Ecto neural progenitor cell (in vitro differentiated cells): ENCODE measurements at places on chromosomes 5 and 9.

- no peak for DNase-seq
These were observed 358.9 kb downstream of the ACTL7B start for GRCh38 chr9:108496846-108497245.

DNA sequence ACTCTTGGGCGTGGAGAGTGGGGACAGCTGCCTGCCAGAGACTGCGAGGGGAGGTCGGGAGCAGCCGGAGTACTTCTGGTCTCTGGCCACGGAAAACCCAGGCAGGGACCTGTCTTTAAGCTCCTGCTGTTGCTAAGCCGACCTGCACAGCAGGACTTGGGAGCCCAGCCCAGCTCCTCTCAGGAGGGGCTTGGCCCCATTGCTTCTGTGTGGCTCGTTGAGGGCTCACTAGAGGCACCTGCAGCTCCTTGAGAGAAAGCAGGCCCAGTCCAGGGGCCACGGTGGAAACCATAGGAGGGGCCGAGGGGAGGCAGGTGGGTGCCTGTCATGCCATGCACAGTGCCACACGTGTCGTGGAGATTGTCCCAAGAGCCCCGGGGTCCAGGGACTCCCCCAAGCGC is 3.3 kb upstream of the LCN2 start:
- DNase-seq = no peak

GRCh38 chr5:72314571-72315172 is 5.4 kb downstream of the MRPS27 start:
- DNase-seq = no peak

GRCh38 chr9:91920630-91921350 is 29.2 kb downstream of the ROR2 start:
- DNase-seq = no peak

GRCh38 chr9:2228132-2228531 is 213.0 kb downstream of the SMARCA2 start:
- peak; percentile 60 for DNase-seq

DNA sequence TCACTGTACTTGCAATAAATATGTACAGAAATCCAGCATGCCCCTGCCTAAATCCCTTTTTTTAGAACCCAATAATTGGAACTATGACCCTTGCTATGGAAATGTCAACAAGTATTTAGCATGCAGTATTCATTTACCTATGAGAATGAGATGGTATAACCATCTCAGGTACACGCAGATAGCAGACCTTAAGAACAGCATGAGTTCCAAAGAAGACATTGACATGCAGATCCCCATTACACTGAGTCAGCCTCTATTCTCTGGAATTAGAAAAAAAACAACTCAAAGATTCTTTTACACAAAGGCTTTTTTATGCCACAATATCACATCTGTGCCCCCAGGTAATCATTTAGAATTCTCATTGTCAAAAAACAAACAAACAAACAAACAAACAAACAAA is 325.6 kb upstream of the TLE4 start:
- no peak for DNase-seq

DNA sequence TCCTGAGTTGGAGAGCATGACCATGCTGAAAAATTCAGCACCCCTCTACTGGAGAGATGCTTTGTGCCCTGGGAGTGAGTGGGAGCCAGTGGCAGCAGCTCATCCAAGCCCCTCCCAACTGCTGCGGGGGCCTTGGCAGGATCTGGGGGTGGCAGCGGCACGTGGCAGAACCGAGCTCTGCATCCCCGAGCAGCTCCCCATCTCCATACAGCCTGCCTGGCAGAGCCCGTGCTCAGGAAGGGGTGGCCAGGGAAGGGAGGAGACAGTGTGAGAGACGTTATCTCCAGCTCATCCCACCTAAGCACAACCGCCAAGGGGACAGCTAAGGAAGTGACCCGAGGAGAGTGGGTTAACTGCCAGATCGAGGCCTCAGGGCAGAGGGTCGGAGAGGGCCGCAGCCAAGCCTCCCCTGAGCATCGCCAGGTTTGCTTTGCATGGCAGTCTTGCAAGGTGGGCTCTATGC is 17.2 kb upstream of the DPM2 start:
- DNase-seq = no peak

GRCh38 chr5:154836225-154836624 is 14.2 kb downstream of the FAXDC2 start:
- DNase-seq = no peak

- DNase-seq = no peak
These were observed 36.0 kb upstream of the FUBP3 start for GRCh38 chr9:130543368-130543767.

- DNase-seq = no peak
These were observed 188.5 kb upstream of the CCNG1 start for GRCh38 chr5:163248871-163249270.

- DNase-seq = no peak
These were observed 33.1 kb upstream of the ZNF462 start for GRCh38 chr9:106829666-106830408.

DNA sequence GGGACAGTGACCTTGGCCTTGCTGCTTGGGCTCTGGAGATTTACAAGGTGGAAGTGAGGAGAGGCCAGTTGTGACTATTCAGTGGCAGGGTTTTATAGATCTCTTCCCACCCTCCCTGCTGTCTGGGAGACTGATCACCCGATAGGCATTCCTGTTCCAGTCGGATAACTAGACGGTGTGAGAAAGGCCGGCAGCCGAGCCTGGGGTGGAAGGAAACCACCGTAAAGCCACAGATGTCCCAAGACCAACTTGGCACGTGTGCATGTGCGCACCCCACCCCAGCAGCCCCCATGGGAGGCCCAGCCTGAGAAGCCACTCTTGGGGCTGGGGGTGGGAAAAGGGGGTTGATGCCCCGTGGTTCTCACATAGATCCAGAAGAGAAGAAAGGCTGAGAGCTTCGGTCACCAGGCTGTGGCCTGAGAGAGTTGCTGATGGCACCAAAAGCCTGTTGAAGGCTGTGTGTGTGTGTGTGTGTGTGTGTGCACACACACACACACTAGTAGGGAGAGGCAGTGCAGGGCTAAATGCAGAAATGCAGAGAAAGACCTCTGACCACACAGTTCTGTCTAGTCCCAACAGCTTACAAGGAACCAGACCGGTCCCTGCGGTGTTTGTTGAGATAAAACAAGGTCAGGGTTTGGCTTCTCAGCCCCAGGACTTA is 225.8 kb downstream of the FANCC start:
- DNase-seq = no peak

- no peak for DNase-seq
These were observed 268.4 kb downstream of the FAM170A start for GRCh38 chr5:119897537-119898370.

GRCh38 chr5:150605546-150605945 is 34.9 kb upstream of the SYNPO start:
- DNase-seq = no peak

DNA sequence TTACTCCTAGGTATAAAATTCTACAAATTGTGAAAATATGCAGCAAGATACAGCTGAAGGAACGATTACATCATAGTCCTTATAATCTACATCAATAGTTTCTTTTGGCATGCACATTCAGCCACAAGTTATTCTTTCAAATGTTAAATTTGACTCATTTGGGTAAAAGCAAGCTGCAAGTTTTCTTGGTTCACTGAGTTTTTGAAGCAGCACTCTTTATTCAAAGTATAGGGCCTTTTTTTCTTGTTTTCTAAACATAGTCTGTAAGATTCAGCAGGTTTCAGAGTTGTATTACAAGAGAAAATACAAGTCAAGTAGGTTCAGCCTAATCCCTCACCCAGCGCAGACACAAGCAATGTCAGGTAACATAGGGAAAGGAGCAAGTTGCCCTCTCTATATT is 981.5 kb downstream of the PTPRD start:
- DNase-seq = no peak

DNA sequence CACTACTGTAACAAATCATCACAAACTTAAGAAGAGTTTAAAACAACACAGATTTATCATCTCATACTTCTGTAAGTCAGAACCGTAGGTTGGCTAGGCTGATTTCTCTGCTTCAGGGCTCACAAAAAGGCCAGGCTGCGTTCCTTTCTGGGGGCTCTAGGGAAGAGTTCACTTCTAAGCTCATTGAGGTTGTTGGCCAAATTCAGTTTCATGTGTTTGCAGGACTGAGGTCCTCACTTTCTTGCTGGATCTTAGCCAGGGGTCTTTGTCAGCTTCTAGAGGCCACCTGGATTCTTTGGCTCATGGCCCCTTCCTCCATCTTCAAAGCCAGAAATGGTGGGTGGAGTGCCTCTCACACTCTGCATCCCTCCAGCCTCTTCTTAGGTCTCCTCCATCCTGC is 76.0 kb downstream of the ACTBL2 start:
- DNase-seq = no peak

DNA sequence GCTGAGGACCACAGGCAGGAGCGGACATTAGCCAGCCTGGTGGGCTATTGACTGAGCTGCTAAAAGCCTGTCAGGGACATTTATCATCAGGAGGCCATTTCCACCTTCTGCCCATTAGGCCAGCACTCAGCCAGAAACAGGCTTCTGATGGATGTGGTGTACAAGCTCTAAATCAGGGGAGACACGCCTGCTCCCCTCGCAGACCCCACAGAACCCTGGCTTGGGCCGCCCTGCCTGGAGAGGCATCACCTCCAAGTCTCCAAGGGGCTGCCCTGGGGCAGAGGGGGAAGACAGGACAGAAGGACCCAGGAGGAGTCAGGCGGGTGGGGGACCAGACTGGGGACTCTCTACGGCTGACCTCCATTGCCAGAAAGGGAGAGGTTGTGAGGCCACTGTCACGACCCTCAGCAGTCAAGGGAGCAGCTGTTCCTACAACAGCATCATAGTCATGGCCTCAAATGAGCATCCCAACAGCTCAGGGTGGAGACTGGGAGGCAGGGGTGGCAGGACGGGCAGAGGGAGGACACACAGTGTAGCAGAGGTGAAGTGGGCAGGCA is 24.0 kb upstream of the TRIM14 start:
- no peak for DNase-seq

DNA sequence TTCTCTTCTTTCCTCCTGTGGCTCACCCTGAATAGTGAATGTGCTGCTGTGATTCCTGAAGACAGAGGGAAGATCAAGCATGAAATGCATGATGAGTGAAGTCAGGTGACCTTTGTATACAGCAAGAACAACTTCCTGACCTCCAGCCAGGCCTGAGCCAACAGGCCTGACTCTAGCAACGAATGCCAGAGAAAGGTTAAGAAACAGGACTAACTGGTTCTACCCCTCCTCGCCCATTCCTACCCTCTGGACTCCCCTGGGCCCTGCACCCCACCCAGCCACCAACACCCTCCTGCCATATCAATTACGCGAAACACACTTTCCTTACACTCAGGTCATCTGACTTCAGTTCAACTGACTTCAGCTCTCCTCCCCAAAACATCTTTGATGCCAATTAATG is 4.9 kb downstream of the SUSD1 start:
- no peak for DNase-seq

GRCh38 chr9:128919402-128920089 is 1.2 kb upstream of the PHYHD1 start:
- DNase-seq = peak; percentile 45

DNA sequence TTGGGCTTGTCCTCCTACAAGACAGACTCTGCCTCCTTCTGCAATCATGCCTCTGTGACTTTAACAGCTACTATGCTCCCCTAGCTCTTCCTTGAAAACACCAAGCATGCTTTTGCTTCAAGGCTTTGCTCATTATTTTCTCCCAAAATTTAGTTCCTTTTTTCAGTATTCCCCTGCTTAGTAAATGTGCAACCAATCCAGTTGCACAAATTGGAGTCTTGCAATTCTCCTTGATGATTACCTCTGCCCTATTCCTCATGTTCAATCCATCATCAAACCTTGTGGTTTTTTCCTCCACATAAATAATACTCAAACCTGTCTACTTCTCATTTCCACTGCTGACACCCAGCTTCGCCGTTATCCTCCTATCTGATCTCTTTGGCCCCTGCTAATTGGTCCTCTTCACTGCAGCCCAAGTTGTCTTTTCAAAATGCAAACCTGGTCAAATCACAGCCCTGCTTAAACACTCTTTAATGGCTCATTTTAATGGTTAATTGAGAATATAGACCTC is 296.3 kb downstream of the CWC27 start:
- no peak for DNase-seq

GRCh38 chr5:2741956-2742355 is 9.5 kb downstream of the IRX2 start:
- DNase-seq = peak; percentile 28

DNA sequence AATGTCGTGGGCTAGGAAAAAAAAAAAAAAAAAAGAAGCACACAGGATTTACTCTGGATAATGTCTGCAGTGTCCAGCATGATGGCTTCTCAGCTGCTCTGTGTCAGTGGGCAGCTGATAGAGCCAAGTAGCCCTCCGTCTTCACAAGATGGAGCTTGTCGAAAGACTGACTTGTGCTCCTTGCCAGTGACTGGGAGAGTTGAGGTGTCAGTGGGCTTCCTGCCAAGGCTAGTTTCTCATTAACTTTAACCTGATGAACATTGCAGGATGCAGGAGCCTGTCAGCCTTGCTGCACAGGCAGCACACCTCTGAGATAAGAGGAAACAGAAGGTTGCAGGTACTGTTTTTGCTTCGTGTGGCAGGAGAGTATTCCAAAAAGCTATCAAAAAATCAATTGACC is 171.4 kb upstream of the SGCD start:
- no peak for DNase-seq

DNA sequence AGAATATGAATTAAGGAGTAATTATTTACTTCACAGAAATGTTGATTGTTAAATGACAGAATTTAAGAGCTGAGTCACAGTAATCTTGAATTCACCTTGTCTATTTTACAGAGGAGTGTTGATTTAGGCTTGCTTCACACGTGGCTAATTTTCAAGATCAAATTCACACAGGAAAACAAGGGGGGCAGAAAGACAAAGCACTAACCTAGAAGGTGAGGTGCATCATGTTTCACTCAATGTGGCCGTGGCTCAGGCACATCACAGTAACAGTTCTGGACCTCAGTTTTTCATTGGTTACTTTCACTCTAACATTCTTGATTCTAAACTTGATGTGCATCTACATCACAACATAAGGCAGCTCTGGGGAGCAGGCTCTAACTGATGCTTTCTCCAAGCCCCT is 69.6 kb upstream of the GNAQ start:
- DNase-seq = no peak

- DNase-seq = no peak
These were observed 316.9 kb downstream of the MTRR start for GRCh38 chr5:8185852-8186251.

DNA sequence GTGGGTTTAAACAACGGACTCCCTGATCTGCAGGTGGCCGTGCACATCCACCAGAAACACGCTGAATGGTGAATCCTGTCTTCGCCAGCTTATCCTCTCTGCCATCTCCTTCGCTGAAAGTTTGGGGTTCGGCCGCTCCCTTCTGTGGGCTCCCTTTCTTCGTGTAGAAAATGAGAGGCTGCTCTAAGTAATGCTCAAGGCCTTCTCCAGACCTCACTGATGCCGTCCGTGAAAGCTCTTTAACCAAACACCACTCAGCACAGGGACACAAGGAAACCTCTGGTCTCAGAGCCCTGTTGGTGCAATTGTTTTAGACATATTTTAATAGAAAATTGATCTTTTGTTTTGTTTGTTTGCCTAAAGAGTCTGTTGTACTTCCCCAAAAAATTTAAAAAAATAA is 596.5 kb downstream of the IRX1 start:
- DNase-seq = no peak

GRCh38 chr5:169458221-169458620 is 125.4 kb upstream of the SPDL1 start:
- DNase-seq = no peak

GRCh38 chr9:68998385-68998784 is 15.5 kb downstream of the PRKACG start:
- DNase-seq = no peak

- DNase-seq = no peak
These were observed 160.4 kb upstream of the CDH12 start for GRCh38 chr5:23013395-23013998.
